CD8-positive, alpha-beta memory T cell (primary cell): ENCODE measurements at places on chromosomes 2 and 18.

- no peak for DNase-seq
Observed at GRCh38 chr2:188997263-188997662, 23.1 kb downstream of the COL3A1 start.

- no peak for DNase-seq
Observed at GRCh38 chr18:58172031-58172430, 128.0 kb downstream of the NEDD4L start.

DNA sequence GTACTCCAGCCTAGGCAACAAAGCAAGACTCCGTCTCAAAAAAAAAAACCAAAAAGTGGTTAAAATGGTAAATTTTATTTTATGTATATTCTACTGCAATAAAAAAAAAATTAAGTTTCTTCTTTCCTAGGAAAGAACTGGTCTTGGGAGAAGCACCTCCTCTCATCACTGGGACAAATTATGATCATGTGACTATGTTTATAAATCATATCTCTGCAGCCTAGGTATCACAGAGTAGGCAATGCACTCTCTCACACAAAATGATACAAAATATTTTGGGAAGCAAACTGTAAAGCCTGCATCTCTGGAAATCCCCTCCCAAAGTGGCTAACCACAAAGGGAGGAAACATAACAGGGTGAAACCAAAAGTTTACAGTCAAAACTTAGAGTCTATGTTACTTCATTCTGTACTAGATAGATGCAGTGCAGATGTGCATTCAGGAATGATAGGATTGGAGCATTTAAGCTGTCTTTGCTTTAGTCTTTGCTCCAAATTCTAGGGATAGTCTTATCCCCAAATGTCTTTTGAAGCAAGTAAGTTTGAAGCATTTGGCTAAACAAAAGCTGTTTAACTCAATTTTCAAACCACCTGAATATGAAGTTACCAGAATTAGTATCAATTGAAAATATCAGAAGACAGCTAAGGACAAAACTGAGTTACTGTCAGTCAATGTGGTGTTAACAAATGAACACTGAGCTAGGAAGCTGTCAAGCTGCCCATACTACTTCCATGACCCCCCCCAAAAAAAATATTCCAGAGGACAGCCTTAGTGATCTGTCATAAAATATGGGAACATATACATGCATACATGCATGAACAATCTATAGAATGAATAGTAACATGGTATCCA is 21.1 kb upstream of the MALT1 start:
- DNase-seq = no peak

DNA sequence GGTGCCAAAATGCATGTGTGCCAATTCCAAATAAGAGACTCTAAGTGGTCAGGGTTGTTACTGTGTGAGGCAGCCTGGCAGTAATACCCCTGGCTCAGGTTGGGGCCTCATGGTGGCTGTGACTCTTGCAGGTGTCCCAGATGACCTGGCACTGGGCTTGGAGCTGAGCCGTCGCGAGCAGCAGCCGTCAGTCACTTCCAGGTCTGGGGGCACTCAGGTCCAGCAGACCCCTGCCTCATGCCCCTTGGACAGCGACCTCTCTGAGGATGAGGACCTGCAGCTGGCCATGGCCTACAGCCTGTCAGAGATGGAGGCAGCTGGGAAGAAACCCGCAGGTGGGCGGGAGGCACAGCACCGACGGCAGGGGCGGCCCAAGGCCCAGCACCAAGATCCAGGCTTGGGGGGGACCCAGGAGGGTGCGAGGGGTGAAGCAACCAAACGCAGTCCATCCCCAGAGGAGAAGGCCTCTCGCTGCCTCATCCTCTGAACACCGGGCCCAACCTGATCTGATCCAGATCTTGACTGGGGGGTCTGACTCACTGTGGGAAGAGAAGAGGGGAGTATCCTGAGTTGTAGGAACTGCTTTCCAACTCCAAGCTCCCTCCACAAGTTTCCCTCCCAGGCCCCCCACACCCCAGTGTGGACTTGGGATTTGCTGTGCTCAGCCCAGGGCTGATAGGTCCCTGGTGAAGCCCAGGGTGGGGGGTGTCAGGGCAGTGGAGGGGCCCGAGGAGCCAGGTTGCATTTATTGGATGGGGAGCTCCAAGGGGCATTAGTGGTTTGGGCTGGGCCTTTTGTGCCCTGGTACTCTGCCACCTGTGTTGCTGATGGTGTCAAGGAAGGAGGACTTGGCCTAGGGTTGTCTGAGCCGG is 5.6 kb downstream of the DNAJB2 start:
- no peak for DNase-seq

DNA sequence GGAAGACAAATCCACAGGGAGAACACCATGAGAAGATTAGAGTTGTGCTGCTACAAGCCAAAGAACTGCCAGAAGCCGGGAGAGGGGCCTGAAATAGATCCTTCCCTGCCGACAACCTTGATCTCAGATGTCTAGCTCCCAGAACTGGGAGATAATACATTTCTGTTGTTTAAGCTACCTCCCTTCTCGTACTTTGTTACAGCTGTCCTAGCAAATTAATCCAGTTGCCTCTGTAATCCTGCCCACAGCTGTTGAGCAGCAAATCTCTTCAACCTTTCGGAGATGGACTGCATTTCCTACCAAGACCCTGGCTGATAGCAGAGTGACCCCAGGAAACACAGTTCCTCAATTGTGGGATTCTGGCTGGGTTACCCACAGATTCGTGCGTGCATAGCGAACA is 2.6 kb upstream of the TBC1D8 start:
- DNase-seq = no peak

- no peak for DNase-seq
Observed at GRCh38 chr2:9354318-9354717, 69.0 kb downstream of the ITGB1BP1 start.

DNA sequence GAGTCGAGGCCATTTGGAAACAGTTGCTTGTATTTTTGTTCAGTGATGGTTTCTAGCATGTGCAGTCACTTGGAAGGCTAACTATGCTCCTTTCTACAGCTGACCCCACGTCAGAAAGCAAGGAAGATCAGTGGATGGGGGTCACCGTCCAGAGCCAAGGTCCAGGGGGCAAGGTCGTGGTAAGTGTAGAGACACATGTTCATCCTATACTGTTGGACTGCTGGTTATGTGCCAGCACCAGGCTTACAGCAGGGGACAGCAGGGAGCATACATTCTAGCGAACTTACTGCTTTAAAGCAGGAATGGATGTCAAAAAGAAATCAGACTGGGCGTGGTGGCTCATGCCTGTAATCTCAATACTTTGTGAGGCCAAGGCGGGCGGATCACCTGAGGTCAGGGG is 40.0 kb downstream of the ITGA6 start:
- no peak for DNase-seq

DNA sequence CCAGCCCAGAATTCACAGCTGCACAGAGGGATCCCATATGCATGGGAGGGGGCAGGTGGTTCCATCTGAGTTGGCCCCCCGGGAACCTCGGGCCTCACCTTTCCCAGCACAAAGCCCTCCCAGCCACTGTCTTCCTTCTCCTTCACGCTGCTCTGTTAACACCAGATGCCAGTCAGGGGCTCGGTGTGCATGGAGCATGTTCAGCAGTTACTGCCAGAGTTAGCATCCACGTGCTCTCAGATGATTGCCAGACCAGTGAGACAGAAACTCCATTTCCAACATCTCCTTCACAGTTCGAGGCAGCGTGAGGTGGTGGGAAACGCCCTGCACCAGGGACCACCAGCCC is 101.0 kb downstream of the PTGR3 start:
- DNase-seq = no peak
